WERI-Rb-1 (cell line): ENCODE measurements at places on chromosomes 7 and 10.

DNA sequence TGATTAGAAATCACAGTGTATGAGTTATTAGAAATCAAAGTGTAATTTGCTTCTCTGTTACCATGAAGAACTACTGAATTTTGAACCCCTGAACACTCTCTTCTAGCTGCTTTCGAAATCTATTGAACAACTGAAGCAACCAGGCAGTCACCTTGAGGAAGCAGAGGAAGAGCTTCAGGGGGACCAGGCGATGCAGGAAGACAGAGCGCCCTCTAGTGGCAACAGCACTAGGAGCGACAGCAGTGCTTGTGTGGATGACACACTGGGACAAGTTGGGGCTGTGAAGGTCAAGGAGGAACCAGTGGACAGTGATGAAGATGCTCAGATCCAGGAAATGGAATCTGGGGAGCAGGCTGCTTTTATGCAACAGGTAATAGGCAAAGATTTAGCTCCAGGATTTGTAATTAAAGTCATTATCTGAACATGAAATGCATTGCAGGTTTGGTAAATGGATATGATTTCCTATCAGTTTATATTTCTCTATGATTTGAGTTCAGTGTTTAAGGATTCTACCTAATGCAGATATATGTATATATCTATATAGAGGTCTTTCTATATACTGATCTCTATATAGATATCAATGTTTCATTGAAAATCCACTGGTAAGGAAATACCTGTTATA is 170.7 kb downstream of the HDAC9 start:
- peak; percentile 81 for DNase-seq

DNA sequence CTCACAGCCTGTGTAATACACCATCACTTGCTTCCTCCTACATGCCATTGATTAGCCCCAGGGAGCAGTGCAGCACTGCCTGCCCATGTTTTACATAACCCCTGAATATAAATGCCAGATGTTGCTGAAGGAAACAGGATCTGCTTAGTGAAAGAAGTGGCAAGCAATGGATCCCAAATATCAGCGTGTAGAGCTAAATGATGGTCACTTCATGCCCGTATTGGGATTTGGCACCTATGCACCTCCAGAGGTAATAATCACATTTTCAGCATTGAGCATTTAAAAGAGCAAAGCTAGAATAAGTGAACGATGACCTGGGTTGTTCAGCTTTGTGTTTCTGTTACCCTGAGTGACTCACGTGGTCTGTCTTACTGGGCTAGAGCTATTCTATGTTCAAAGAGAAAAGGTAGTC is at the start of gene AKR1C4:
Gene AKR1C4, plus strand, starts transcription at position 136 of the 412 bp plus-strand sequence. Its CDS starts 31 bp downstream, at position 167.
- no peak for DNase-seq

- no peak for DNase-seq
These were observed 288.9 kb downstream of the ADARB2 start for GRCh38 chr10:1448252-1448930.

DNA sequence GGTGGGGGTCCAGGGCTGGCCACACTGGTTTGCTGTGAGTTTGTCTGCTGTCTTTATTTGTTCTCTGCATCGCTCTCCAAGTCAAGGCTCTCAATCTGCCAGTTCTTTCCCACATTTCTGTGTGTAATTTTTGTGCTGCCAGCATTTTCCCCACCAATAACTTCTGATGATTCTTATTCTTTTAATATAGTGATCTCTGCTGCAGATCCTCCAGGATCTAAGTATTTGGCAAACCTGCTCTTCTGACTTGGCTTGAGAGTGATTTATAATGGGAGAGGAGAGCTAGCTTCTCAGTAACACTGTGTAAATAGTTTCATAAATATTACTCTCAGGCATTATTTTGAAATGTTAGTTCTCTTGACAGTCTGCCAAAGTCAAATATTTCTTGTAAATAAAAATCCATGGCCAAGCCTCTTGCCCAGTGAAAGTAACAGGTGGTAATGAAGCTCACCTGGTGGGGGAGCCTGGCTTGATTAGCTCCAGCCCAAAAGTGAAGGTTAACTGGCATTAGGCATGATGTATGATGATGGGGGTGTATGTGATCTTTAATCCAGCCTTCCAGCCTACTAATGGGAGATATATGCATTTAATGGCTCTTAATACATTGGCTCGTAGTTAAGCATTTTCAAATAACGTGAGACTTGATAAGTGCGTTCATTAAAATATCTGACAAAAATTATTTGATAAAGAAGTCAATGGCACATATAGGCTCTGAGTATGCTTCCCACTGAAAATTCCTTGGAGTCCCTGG is 1055.9 kb downstream of the KCNMA1 start:
- DNase-seq, result no peak

DNA sequence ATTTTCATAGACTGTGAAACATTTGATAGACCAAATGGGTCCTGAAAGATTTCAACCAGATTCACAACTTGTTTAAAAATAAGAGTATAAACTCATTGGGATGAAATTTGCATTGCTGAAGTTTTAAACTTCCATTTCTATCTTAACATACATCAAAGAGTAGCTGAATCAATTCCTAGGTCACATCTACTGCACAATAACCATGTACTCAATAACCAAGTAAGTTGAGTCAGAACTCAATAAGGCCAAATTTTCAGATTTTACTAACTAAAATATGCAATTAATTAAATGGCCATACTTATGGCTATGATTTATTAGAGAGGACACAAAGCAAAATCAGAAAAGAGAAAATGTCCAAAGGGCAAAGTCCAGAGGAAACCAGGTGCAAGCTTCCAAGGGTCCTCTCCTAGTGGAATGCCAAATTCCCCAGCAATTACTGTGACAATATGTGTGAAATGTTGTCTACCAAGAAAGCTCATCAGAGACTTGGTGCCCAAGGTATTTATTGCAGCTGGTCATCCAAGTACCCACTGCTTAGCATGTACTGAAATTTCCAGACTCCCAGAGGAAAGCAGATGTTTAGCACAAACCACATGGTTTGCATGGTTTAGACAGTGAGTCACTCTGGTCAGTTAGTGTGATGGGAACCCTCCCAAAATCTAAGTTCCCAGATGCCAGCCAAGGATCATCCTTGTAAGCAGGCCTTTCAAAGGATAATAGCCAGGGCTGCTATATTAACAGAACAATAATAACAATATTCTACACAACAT is 238.9 kb downstream of the IPMK start:
- DNase-seq, result no peak

DNA sequence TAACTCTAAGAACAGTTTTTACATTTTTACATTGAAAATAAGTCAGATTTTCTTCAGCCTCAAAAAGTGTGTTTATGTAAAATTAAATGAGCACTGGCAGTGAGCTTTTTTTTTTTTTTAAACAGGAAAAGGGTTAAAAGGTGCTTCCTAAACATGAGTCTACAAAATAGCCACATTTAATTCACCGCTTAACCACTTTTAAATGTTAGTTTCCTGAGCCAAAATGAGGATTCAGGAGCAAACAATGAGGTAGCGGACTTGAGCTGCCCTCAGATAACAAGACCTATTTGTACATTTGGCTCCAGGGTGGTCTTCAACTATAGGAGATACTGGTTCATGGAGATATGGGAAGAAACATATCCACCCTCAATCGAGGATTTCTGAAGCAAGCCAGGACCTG is 22.8 kb downstream of the AKR1C3 start:
- DNase-seq, result no peak

DNA sequence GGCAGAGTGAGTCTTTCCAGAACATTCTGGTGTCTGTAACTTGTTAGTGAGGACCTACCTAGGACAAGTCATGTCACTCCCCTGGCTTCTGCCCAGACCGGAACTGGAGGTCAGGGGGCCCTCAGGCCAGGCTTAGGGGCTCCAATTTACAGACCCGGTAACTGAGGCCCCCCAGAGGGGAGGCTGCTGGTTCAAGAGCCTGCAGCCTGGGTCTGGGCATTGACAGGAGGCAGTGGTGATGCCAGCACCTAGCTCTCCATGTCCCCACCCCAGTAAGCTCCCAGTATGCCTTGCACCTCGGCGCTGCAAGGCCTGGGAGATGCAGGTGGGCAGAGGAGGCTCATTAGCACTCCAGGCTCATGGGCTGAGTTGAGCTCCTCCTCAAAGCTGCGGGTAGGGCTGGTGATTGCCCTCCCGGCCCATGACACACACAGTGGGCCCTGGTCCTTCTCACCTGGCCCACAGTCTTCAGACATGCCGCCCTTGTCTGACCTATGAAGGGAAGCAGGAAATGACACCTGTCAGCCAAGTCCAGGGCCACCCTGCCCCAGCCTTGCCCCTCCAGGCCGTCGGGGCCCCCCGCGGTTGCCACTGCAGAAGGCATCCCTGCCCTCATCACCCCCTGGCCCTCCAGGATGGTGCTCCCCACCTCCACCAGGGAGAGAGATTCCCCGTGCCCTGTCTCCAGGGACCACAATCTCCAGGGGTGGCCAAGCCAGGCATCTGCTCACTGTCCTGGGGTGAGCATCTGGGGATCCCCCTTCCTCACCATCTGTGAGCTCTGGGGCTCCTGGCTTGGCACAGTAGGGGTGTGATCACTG is 88.3 kb upstream of the TMEM248 start:
- no peak for DNase-seq

DNA sequence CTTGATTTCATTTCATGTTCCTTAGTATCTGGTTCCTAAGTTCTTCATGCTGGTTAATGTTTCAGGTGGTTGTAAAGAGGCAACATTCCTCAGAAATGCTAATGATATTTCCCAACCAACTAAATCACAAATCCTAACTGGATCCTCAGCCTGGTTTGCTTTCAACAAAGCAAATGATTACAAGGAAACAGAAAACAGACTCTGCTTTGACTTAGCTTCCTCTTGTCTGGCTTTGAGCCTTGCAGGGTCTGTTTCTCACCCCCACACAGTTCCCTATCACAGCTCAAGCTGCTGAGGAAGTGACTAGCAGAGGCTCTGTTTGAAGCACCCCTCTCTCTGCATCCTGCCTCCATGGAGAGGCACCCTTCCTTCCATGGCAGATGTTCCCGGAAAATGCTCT is 130.2 kb upstream of the CTTNBP2 start:
- no peak for DNase-seq

DNA sequence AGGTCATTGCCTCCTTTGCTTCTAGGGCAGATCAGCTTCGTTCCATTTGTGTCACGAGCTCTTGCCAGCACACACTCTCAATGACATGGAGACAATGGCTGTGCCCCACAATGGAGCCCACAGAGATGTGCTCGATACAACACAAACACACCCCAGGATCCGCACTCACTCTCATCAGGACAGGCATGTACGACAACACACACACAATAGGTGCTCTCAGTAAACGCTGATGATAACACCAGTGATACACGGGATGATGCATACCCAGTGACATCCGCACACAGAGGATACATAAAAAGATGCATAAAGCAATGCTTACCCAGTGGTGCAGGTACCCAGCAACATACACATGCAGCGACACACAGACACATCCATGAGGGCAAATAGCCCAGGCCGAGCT is 61.2 kb upstream of the LBX1 start:
- DNase-seq, result no peak

DNA sequence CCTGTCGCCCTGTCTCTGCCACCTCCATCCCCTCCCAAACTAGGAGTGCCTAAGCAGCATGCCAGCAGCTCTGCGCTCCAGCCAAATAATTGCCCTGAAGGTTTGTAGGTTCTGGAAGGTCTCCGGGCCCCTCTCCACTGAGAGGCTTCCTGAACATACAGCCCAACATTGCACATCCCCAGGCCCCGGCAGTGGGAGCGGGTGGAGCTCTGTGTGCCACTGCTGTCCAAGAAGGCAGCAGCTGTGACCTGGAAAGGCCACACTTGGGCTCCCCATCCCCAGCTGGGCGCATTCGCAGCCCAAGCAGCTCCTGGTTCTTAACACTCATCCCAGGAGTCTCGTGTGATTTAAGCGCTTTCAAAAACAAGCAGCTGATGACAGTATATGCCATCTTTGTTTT is 95.7 kb downstream of the COL13A1 start:
- no peak for DNase-seq

GRCh38 chr10:112216966-112217365 is 33.4 kb upstream of the GPAM start:
- DNase-seq, result no peak

- DNase-seq, result no peak
These were observed 486.0 kb downstream of the TNS3 start for GRCh38 chr7:47095946-47096345.

DNA sequence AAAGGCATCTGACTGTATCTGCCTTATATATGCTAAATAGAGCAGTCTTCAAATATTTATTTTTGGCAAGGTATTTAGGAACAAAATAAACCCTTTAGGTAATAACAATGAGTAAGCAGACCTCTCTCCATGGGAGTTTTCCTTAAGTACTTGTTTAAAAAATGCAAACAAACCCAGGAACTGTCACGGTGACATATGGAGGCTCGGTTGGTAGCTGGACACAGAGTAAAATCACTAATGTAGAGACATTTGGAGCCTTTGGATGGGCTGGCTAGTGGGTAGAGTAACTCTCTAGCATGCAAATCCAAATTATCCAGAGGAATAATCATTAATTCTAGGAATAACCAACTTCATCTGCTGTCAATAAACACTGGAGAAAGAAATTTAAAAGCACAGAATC is 71.6 kb upstream of the LAMB4 start:
- no peak for DNase-seq

DNA sequence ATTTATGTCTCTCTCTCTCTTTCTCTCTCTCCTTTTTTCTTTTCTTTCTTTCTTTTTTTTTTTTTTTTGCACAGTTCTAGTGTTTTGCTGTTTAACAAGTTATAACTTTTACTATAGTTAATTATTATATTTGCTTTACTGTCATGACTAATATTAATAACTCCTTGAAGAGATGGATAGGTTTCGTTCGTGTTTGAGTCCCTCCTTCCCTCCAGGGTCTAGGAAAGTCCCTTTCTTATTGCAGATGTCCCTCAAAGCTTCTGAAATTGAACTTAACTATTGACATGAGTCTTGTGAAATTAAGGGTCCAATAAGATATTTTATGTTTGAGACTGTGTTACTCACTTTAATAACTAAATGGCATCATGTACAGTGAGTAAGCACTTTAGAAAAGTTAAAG is 131.4 kb downstream of the PLXDC2 start:
- DNase-seq, result no peak

GRCh38 chr7:22569586-22570321 is 69.8 kb upstream of the STEAP1B start:
- no peak for DNase-seq

- DNase-seq, result no peak
These were observed 413 bp downstream of the BUD31 start for GRCh38 chr7:99409192-99409572.

- no peak for DNase-seq
These were observed 39.9 kb downstream of the PLEKHA8 start for GRCh38 chr7:30068117-30068516.

DNA sequence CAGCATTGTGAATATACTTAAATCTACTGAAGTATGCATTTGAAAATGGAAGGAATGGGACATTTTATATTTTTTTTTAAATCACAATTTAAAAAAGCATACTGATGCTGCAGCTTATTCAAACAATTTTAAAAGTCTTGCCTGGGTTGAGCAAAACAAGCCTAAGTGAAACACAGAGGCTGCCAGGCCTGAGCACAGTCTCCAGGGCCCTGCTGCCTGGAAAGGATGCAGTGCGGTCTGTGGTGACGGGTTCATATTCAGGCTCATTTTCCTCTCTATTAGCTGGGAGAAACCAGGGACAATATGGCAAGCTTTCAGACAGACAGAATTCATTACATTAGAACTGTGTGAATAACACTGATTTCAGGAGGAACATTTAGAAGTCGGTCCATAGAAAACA is 251.9 kb downstream of the COBL start:
- no peak for DNase-seq

GRCh38 chr10:11601670-11602069 is 9.8 kb downstream of the USP6NL start:
- no peak for DNase-seq

- no peak for DNase-seq
These were observed 50.3 kb upstream of the CFAP46 start for GRCh38 chr10:132992433-132993215.

- peak; percentile 92 for DNase-seq
These were observed at the start of gene AP1S1 for GRCh38 chr7:101153969-101154692. Gene AP1S1, plus strand, starts transcription at chr7:101154476. Its CDS starts 39 bp downstream, at chr7:101154515.

GRCh38 chr10:659688-660141 is 29.8 kb downstream of the DIP2C start:
- no peak for DNase-seq
